ENCODE measurements at places on chromosomes 11 and 22.

GRCh38 chr11:16512198-16512898, 156.0 kb upstream of the SOX6 start:
- DNase-seq, result no peak

DNA sequence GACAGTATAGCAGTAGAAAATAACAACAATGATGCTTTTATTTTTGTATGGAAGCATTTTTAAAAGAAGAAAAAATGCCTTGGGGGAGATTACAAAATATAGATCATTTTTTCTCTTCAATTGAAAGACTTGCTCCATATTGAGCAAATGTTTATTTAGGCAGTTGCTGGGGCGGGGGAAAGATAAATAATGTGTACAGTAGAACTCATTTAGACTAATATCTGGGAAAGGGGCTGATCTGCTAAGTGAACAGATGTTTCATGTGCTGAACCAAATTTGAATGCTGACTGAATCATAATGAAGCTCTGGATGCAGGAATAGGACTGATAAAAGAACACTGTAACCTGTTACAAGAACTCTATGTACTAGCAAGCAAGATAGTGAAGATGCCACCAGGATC, 457.1 kb upstream of the TENM4 start:
- no peak for DNase-seq

- no peak for DNase-seq
Observed at GRCh38 chr22:29720811-29721323, 1.1 kb downstream of the CABP7 start.

DNA sequence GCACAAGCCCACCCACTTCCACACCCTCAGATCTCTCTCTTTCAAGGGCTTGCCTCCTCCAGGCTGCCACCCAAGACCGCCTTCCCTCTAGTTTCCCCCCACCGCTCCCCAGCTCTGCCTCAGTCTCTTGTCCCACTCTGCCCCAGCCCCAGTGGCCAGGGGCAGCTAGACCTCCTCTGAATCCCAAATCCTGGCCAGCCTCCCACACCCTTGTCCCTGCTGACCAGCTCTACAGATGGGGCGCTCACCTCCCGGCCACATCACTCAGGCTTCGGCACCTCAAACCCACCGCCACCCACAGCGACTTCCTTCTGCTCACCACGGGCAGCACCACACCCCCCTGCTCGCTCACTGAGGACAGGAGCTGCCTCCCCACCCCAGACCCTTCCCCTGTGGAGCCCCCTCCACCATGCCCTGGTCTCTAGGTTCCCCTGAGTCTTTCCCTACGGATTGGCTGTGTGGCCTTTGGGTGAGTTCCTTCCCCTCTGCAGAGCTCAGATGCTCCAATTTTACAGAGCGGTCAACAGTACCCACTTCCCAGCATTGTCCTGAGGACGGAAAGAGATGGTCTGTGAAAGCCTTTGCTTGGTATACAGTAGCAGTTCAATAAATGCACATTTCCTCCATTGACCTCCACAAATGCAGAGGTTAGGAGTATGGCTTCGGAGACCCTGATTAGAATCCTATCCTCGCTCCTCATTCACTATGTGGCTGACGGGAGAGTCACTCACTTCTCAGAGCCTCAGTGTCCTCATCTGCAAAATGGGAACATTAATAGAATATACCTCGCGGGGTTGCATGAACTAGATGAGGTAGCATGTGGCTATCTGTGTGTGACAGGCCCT, 11.5 kb upstream of the SPI1 start:
- no peak for DNase-seq

DNA sequence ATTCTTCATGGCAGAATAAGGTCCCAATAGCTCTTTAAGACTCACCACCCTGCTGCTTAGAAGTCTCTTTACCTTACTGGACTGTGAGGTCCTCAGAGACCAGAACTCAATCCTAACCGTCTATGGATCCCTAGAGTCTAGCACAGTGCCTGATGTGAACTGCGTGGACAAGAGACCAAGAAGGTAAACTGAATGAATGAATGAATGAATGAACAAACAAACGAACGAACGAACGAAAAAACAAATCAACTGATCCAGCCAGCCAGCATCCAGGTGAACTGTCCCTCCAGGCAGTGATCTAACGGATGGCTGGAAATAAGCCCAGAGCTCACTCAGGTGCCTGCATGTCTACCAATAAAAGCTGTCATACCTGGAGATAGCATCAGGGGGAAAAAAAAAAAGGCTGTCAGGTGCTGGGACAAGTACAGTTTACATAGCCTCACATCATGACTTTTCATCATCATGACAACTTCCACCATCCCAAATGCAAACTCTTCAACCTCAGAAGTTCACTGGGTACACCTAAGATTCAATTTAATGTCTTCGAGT, 59.8 kb downstream of the PACSIN2 start:
- no peak for DNase-seq

DNA sequence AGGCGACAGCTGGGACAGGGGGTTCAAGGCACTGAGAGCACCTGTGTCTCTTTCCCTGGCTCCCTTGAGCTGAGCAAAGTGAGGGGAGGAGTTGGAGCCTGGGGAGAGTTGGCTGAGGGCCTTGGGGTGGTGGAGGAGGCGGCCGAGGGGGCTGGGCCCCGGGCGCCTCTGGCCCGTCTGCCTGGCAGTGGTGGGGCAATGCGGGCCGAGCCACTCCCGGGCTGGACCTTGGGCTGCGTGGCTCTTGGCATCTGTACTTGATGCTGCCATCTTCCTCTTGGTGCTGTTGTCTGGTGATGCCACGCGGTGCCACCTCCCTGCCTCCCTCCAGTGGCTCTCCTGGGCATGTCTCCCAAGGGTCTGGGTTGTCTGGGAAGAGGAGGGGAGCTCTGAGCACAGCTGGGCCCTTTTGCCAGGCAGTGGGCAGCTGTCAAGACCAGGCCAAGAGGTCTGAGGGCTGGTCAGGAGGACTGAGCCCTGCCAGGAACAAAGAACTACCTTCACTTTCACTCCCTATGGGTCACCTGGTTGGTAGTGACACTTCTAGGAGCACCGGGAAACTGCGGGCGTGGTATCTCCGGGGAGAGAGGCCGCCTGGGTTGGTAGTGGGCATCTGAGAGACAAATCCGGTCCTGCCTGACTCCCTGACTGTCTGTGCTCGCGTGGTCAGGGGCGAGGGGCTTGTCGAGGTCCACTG, 1.3 kb downstream of the GRIK4 start:
- no peak for DNase-seq

DNA sequence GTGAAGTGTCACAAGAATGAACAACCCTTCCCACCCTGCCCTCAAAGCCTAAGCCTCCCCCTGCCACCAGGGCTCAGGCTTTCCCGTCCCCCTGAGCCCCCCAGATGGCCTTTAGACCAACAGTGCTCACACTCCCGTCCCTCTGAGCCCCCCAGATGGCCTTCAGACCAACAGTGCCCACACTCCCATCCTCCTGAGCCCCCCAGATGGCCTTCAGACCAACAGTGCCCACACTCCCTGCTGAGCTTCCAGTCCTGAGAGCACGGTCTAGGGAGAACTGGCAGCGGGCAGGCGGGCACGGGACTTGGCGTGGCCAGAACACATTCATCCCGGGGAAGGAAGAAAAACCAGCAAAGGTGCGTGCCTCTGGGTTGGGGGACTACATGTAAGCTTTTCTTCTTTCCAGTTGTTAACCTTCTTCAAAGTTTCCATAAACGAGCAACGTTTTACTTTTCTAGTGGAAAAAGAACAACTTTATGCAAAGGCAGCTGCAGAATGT, 2.5 kb downstream of the MRGPRG start:
- DNase-seq, result no peak

DNA sequence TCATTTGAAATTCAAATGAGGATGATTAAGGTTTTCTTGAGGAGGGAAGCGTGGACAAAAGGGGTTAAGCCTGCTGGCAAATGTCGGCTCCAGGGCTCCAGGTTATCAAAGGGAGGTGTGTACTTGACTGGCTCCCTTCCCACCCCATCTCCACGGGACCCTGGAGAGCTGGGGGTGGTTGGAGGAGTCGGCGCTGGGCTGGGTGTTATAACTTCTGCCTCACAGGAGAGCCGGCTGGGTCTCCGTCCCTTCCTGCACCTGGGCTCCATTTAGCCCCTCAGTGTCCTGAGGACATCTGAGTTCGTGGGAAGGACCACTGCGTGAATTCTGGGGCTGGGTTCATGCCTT, 15.6 kb downstream of the POU2F3 start:
- no peak for DNase-seq

- no peak for DNase-seq
Observed at GRCh38 chr11:43736502-43737200, 56.1 kb downstream of the HSD17B12 start.

DNA sequence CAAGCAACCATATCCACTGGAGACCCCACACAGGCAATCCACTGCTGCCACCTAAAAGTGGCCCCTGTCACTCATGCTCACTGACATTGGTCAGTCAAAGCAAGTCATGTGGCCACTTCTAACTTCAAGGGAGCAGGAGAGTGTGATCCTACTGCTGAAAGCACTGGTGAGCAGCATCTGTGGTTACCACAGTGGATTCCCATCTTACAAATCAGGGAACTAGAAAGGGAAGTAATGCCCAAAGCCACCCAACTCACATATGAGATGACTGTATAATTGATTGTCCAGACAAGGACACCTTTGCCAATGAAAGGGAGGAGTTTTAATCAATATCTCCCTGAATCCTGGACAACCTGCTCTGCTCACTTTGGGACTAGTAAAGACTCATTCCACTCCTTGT, 17.7 kb downstream of the RCN1 start:
- no peak for DNase-seq

GRCh38 chr11:12085371-12086251, 24.8 kb upstream of the MICAL2 start:
- DNase-seq, result no peak

- no peak for DNase-seq
Observed at GRCh38 chr11:118207079-118207478, 17.7 kb downstream of the JAML start.

DNA sequence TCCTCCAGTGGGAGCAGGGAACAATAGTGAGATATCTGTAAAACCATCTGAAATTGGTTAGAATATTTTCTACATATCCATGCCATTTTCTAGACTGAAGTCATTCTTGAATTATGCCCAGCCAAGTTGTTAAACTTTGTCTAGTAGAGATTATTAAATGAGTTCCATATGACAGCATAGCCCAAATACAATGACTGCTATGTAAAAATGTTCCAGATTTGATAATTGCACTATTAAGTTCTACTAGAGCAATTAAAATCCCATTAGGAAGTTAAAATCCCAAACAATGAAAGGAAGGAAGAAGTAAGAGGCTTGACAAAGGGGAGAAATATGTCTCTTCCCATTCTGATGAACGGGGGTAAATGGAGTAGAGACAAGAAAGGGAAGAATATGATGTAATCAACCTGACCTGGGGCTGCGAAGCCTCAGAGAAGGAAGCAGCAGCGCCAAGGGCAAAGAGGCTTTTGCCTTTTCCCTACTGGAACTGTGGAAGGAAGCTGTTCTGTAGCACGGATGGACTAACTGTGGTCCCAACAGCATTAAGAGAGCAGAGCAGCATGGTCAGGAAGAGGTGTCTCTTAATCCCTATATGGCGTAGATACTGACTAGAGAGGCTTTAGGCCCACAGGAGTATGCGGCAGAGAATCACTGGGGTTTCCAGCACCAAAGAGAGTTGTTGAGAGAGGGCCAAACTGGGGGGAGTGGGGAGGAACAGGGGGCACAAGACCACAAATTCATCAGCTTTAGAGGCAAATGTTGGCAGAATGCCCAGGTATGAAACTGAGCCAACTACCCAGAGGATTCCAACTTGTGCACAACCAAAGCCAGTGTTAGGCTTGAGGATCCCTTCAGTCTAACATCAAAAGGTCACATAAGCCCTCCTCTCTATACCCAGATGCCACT, 26.7 kb downstream of the RRP8 start:
- DNase-seq, result peak; percentile 82

- no peak for DNase-seq
Observed at GRCh38 chr11:41497974-41498373, 38.5 kb upstream of the LRRC4C start.

GRCh38 chr11:71116693-71117040, 135.7 kb downstream of the SHANK2 start:
- no peak for DNase-seq

DNA sequence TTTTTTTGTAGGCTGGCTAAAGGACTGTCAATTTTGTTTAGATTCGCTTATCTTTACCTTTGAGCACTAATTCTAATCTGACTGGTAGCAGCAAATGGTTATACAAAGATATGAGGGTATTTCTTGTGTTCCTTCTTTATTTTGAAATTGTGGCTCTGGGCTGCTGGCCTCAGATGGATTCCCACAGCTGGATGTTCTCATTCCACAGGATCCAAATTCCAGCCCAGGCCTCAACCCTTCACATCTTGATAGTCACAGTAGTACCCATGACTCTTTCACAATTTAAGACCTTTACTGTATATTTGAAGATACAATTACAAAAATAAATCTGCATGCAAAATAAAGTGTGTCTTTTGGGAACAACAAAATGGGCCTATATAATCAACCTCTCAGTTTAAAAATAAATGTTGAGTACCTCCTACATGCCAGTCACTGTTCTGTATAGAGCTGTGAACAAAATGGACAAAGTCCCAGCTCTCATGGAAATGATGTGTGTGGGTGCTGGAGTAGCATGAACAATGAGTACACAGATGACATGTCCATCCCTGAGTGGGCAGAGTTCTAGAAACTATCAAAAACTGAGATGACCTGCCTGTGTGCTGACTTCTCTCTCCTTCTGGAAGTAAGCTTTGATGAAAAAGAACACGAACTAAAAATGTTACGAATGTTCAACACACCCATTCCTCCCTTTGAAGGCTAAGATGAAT, 51.7 kb upstream of the FBXO3 start:
- no peak for DNase-seq

DNA sequence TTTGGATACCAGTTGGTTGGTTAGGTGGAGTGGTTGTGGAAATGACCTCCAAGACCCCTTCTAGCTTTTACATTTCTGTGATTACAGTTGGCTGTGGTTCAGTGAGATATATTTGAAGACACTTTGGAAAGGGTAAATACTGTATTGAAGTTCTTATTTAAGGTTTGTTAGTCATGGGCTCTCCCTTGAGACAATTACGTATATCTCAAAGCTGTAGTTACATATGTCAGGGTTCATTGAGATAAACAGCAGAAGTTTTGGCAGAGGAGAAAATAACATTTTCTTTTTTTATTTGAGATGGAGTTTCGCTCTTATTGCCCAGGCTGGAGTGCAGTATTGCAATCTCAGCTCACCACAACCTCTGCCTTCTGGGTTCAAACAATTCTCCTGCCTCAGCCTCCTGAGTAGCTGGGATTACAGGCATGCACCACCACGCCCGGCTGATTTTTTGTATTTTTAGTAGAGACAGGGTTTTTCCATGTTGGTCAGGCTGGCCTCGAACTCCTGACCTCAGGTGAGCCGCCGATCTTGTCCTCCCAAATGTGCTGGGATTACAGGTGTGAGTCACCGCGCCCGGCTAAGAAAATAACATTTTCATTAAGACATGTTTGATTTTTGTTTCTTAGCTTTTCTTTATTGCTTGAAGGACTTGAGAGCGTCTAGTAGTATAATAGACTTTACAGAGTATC, 1.9 kb downstream of the RNF121 start:
- no peak for DNase-seq

GRCh38 chr11:129612447-129612961, 203.1 kb upstream of the TMEM45B start:
- no peak for DNase-seq

DNA sequence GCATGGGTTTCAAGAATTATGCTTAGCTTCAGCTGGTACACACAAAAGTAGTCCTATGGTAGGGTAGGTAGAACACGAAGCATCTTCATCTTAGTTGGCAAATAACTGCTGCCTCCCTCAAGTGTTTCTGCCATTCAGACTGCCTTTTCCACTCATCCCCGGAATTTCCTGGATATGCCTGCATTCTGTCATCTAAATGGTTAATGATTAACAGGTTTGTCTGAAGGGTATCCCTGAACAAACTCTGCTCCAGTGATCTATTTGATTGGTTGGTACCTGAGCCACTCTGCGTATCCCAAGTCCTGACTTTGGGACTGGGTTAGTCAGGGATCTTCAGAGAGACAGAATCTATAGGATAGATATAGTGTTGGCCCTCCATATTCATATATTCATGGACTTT, 272.3 kb upstream of the RAG2 start:
- DNase-seq, result no peak

Data from foreskin fibroblast (primary cell).